NB4 (cell line): ENCODE measurements at places on chromosomes 2 and 18.

- DNase-seq: no peak
Measured at GRCh38 chr2:54675738-54676137, 47.7 kb upstream of the EML6 start.

DNA sequence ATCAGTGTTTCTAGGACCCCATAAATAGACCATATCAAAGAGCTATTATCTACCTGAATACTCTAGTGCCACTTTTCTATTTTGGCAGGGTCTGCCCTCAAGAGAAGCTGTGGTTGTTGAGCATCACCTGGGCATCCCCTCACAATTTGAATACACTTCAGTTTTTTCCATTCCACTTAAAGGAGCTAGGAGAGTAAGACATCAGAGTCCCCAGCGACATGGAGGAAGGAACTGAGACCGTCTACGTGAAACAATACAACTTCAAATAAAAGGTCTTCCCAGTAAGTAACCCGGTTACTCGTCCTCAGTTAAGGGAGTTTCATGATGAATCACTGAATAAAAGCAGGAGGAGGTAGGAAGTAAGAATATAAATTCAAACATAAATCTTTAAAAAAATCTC lies 206.7 kb downstream of the AFF3 start:
- DNase-seq: no peak

- DNase-seq: no peak
Measured at GRCh38 chr2:119837350-119837749, 77.6 kb downstream of the PTPN4 start.

GRCh38 chr2:28155627-28156026 lies 237.0 kb upstream of the FOSL2 start:
- peak; percentile 40 for DNase-seq

DNA sequence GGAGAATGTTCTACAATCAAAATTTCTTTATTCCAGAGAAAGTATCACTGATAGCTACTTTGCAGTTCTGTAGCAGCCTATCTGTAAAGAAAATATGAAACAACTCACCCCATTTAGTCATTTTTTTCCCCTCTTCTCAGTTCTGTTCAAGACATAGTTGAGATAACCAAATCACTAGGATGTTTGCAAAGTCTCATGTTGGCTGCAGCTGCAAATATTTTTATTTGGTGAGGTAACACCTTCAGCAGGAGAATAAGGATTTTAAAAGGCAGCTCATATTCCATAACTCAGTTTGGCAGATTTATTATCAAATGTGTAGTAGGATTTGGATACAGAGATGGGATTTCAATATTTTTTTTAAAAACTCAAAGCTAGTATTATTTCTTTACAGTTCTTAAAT lies 41.0 kb downstream of the HNRNPLL start:
- no peak for DNase-seq

- DNase-seq: no peak
Measured at GRCh38 chr2:1606046-1606400, 138.3 kb downstream of the PXDN start.

- no peak for DNase-seq
Measured at GRCh38 chr2:156937430-156937829, 320.1 kb upstream of the GALNT5 start.
